ENCODE measurements at places on chromosomes 2 and 18.

DNA sequence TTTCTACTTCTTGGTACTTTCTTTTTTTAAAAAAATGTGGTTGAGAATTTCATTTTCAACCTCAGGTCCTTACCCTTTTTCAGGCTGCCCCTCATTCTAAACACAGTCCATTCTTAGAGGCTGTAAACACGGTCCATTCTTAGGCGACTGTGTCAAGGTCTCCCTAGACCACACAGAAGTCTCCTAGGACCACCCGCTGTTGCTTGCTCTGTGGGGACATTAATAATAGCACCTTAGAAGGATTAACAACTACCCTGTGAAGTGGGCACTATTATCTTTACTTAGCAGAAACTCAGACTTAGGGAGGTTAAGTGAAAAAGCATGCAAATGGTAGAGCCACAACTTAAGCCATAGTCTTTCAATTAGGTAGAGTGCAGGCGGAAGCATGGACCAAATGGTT lies 91.7 kb downstream of the RBMS1 start:
- DNase-seq, result no peak

DNA sequence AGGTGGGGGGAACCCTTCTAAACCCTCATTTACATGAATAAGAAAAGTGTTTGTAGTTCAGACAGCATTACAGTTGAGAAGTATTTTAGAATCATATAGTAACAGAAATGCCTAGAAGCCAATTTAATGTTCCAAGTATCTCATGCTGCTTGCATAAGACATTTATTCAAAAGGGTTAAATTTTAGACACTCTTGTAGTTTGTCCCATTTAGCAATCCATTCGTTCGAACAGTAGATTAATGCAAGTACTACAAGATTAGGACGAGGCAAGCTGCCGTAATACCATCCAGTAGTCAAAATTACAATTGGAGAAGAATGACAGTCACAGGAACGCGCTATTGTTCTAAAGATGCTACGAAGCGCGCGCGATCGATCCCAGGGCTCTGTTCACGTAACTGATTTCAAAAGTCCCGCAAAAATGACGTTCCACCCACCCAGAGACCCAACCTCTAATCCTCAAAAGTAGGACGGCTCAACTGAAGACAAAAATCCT lies 1.2 kb downstream of the TMEM237 start:
- no peak for DNase-seq

DNA sequence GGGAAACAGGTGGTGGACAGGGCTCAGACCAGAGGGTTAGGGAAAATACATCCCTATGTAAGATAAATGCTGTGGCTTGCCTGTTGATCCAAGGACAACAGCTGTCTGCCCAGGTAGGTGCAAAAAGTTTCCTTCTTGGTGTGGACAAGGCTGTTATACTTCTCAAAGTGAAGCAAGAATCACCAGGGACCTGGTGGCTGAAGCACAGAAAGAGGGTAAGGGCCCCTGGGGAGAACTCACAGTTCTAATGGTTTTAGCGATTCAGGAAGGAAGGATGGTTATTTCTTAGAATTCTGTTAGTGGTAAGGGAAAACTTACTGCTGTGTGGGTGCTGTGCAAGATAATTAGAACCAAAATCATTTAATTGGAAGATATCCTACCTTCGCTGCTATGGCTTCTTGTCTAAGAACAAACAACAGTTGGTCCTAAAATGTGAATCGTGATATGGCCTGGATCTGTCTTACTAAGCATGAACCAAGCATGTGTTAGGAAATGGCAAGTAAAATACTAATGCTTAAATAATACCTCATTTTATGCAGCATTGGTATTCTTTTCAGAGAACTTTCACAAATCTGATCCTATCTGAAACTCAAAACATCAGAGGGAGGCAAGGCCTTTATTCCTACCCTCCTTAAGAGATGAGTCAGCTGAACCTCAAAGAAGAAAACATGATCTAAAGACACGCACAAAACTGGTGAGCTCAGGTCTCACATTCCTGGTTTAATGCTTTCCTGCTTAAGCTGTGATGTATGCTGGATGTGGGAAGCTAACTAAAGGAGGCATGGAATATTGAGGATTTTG lies 159.2 kb upstream of the THUMPD2 start:
- no peak for DNase-seq

- no peak for DNase-seq
Measured at GRCh38 chr2:10087360-10087759, 7.1 kb upstream of the CYS1 start.

GRCh38 chr2:181483876-181484275 lies 26.7 kb downstream of the ITGA4 start:
- no peak for DNase-seq

DNA sequence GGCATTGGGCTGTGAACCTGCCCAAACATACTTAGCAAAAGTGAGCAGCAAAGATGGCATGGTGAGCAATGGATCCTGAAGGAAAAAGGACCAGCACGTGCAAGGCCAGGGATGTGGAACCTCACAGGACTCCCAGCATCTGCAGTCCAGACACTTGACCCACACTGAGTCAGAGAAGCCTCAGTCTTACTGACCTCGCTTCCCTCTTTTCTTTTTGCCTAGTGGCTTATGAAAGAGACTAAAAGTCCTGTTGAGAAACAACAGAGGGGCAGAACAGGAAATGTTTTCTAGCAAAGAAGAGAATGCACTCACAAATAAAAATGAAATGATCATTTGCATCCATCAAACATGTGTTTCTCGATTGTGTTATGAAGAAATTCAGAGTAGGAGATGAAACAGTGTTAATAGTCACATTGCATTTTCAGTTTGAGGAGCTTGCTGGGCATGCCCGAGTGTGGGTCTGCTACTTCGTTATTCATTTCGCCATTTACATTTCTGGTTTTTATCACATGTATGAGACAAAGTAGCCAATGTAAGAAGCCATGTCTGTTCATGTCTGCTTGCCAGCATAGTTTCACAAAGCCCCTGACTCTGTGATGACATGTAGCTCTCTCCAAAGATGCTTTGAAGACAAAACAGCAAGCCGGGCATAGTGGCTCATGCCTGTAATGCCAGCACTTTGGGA lies 118.4 kb downstream of the INO80D start:
- DNase-seq, result no peak

DNA sequence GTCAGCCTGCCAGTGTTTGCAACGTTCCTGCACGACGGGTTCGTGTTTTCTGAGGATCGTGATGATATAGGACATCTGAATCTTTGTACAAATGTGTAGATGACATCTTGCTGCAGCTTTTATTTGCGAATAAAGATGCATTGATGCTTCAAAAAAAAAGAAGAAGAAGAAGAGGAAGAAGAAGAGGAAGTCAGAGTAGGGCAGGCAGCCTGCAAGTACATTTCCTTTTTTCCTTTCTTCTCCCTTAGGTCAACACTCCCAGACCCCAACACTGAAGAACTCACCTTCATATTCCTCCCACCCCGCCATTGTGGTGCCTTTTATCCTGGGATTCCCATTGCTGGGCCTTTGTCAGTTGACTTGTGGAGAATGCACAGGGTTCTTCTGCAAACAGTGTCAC lies 91.5 kb downstream of the FHOD3 start:
- no peak for DNase-seq

DNA sequence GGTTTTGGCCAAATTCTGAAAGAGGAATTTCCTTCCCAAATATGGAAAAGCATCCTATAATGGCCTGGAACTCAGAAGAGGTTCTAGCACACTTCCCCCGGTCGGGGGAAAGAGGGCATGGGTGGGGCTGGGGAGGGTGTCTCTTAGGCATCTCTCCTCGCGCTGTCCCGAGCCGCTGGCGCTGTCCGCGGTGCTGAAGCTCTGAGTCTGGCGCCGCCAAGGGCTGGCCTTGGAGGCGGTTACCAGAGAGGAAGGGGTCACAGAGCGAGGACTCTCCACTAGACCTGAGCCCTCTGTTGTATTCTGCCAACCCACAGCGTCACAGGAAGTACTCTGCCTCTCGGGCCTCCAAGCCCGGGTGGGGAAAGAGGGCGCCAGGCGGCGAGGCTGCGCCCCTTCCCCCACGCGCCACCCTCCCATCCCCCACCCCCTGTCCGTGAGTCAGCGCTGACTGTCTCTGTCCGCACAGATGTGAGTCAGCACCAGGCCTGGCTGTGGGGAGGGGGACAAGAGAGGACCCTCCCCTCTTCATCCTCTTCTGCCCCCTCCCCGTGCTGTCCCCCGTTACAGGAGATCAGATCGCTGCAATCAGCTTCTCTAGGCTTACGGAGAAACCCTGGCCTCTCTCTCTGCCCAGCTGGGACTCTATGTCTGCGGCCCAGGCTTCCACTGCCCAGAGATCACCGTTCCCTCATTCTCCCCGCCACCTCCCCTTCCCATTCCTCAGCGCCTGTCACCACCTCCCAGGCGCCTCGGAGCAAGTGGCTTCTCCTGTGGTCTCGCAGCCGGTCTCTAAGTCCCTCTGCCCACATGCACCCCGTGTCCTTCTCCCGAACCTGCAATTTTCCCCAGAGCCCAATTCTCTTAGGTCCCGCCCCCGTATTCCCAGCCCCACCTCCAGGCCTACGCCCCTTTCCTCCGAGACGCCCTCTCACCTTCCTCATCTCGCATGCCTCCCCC lies 779 bp downstream of the PTPRN start:
- peak; percentile 54 for DNase-seq

- no peak for DNase-seq
Measured at GRCh38 chr2:24016853-24017703, 7.2 kb downstream of the MFSD2B start.

DNA sequence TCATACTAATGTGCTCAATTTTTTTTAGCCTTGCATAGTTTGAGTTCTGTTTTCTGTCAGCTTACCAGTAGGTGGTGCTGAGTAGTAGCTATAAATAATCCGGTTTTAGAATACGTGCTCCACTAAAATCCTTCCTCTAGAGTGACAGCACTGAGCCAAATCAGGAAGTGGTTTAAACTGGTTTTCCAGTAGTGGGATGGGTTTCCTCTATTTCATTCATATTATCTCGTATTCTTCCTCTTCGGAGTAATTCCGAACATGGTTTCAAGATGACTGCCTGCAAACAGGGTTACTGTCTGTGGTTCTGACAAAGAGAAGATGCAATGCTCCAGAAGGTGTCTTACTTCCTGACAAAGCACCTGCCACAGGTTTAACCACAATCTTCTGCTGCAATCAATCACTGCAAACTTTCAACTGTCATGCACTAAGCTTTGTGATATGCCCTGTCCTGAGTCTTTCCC lies 496.9 kb upstream of the VRK2 start:
- no peak for DNase-seq

- DNase-seq, result no peak
Measured at GRCh38 chr18:9714266-9715087, 6.4 kb downstream of the RAB31 start.

GRCh38 chr18:76518123-76518859 lies 23.2 kb upstream of the ZNF516 start:
- no peak for DNase-seq

GRCh38 chr2:161238560-161239325 lies 69.5 kb upstream of the PSMD14 start:
- no peak for DNase-seq

DNA sequence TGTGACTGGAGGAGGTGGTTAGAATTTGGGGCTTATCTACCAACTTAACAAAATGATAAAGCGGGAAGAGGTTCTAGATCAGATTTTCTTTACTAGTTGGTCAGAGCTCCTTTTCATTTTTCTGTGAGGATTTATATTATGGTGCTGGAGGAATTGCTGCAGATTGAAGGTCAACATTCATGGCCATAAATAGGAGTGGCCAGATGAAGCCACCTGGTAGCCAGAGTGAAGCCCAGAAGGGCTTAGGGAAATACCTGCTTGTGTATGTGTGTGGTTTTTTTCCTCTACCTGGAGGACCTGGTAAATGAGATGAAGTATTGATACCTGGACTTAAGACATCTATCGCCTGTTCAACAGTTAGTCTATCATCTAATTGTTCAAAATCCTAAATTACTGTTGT lies 122.9 kb upstream of the MSTN start:
- DNase-seq, result no peak

GRCh38 chr2:132420816-132421805 lies 4.5 kb downstream of the GPR39 start:
- DNase-seq, result no peak

GRCh38 chr2:6148882-6149281 lies 456.7 kb downstream of the SOX11 start:
- no peak for DNase-seq

DNA sequence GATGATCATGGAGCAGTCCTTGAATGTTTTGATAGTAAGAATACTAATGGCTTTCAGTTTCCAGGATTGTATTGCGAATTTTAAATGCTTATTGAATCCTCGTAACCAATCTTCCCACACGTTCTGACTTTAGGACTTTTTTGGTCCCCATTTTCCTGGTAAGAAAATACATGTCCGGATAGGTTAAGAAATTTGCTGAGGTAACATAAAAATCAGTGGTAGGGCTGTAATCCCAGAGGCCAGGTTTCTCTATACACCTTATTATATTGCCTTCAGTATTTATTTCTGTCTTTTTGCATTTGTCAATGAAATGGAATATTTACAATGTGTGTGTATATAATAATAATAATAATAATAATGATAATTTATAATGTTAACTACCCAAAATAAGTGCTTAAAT lies 603.2 kb downstream of the TMEM182 start:
- DNase-seq, result no peak

DNA sequence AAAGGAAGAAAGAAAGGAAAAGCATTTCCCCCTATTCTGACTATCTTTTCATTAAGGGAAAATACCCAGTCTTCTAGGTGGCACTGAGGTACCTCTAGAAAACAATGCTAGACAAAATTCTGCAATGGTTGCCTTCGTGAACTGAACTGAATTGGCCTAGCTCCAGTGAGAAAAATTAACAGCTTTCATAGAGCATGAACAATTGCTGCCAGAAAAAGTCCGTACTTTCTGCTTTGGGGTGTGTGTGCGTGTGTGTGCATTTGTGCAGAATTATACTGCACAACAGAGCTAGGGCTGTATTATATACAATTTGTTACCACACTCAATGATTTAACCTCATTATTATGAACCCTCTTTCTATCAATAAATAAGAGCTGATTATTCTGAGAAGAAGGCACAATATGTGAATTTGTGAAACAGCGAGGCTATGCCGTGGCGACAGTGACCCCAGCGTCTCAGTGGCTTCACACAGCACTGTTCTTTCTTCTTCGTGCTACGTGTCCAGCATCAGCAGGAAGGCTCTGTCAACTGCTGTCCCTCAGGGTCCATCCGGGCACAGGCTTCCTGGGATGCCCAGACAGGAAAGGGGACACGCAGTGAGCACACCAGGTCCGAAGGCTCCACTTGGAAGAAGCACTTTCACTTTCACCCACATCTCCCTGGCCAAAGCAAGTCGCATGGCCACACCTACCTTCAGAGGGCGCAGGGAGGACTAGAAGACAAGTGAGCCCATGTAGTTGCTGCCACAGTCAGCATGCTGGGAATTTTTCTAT lies 47.5 kb downstream of the PTGR3 start:
- DNase-seq, result no peak

Data from right renal pelvis (tissue), 4 donors.